ENCODE measurements at places on chromosomes 12 and 14.

- DNase-seq, result no peak
Measured at GRCh38 chr12:7472060-7472459, 28.1 kb upstream of the CD163L1 start.

- no peak for DNase-seq
Measured at GRCh38 chr14:99699861-99700260, 15.8 kb downstream of the CYP46A1 start.

- no peak for DNase-seq
Measured at GRCh38 chr14:31336646-31337045, 83.7 kb downstream of the HEATR5A start.

GRCh38 chr14:22168092-22168955 lies 420.7 kb downstream of the DAD1 start:
- DNase-seq, result no peak

DNA sequence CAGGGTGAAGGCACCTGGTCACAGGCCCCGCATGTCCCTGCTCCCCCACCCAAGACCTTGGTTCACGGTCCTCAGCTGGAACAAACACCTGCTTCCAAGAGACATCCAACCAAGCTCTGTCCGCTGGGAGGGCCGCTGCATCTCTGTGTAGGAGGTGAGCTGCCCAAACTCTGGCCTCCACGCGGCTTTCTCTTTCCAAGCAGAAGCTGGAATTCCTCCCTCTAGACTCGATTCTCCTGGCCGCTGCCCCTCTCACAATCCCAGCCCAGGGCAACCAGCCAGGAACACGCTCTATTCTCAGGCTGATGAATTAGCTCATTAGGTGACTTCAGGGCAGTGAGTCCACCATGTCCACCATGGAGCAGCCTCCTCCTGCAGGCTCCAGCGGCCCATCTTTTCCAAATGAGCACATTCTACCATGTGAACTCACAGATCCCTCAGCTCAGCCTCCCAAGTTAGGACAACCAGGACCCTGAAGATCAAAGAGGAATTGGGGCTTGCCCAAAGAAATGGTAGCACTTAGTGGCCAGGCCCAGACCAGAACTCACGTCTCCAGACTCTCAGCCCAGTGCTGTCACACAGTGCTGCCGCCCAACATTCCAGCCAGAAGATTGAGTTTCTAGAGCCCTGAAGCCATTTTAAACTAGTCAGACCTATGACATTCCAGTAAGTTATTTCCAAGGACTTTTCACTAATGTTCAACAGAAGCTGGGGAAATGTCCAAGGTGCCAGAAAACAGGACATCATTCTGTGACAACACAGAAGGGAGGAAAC lies 146.6 kb downstream of the ANO2 start:
- no peak for DNase-seq

DNA sequence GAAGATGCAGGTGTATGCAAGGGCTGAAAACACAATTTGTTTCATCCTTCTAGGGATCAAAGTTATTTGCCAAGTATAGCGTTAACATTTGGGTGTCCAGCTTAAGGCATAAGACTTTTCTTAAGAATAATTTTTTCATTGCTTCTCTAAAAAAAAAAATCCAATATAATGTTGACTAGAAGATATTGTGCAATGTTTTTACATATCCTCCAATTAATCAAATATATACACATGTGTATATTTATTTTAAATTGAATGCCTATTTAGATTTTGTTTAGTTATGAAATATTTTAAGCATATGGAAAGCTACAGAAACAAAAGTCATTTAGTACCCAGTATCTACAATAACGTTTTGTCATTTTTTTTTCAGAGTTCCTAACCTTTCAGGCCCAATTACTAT lies 28.5 kb upstream of the KRR1 start:
- DNase-seq, result no peak

- no peak for DNase-seq
Measured at GRCh38 chr14:47660158-47660557, 15.2 kb downstream of the MDGA2 start.

DNA sequence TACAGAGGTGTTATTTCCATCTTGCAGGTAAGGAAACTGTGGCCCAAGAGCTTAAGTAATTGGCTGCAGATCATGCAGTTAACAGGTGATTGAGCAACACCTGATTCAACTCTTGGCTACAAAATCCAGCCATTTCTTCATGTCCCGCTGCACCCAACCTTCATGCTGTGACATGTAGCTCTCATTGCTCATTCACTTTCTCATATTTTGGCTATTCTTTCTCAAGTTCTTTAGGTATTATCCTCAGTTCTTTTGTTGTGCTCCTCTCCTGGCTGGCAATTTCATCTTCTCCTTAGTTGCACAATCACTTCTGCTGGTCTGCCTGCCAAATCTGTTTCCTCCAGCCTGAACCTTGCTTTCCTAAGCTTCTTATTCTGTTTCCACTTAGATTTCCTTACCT lies 300.8 kb downstream of the SSPN start:
- no peak for DNase-seq

DNA sequence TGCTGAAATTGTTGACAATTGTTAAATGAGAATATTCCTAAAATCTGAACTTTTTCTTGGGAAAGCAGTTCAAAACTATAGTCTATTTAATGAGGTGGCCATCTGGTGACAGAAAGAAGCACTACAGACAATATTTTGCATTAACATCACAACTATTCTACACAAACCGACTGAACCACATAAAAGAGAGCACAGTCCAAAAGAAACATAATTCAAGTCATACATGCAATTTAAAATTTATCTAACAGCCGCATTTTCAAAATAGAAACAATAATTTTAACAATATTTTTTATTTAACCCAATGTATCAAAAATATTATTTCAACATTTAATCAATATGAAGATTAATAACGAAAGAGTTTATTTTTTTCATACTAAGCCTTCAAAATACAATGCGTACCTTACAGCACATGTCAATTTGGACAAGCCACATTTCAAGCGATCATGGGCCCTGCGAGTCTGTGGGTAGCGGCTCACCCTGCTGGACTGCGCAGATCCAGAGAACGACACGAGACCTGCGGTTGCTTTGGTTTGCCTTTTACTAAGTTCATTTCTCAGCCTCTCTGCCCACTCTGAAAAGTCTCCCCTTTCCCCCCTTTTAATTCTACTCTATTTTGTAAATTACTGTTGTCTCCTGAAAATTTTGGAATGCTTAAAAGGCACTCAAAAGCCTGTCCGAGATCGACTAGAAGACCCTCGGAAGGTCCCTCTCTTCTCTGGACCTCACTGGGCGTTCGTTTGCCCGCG lies 947 bp upstream of the LRRC9 start:
- DNase-seq, result no peak

DNA sequence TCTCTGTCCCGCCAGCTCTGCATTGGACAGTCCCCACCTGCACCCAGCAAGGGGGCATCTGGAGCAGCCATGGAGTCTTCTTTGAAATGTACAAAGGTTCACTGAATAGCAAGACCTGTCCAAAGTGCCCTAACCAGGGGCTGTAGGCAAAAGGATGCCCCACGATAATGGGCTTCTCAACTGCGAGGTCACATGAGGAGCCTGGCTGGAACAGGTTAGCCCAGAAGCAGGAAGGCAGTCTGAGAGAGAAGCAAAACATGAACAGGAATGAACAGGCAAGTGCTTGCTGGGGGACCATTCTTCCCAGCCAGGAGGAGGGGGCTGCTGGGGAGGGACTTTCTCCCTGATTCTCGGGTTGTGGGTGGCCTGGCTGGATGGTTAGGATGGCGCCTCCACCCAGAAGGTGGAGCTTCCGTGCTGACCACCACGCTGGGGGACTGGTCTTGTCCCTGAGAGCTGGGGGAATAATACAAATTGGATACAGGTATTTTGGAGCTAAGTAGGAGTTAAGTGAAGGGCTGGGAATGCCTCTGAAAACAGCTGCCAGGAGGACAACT lies 7.1 kb downstream of the KRT85 start:
- DNase-seq, result no peak

DNA sequence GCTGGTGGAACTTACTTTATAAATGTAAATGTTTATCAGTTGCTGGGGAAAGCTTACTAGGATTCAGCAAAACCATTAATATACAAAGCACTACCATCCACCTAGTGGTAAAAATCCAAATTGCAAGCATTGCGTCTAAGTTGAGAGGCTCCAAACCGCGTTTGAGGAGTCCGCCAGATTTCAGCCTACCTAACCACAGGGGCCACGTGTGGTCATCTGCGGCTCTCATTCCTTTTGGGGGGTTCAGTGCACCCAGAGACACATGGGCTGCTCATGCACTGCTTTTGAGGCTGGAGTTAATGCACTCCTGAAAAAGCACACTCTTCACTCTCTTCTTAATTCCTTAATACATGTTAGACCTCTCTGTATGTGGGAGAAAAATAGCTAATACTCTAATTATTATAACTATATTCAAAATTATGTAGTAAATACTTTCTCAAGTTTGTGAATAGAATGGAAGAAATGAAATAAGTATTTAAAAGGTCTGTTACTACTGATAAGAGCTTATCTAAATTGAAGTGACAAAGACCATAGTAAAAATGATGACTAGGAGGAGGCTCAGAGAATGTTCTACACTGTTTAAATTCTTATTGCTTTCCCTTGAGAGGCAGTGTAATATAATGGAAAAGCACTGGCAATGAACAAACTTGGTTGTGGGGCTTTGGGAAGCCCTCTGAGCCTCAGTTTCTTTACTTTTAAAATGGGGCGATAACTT lies 41.4 kb upstream of the MANSC4 start:
- no peak for DNase-seq

- DNase-seq, result no peak
Measured at GRCh38 chr12:125324861-125325490, 259.7 kb downstream of the AACS start.

DNA sequence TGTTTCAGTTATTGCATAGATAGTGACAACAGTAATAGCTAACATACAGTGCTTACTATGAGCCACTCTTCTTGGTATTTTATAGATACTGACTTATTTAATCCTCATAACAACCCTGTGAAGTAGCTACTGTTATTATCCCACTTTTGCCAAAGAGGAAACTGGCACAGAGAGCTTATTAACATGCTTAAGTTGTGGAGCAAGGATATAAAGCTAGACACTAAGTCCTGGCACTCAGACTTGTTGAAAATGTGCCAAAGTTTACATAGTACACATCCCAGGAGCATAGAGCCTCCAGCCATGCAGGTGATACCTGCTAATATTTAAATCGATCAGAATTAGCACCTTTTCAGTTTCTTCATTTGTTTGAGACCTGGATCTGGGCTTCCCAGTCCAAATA lies 41.8 kb downstream of the VEZT start:
- DNase-seq, result no peak

DNA sequence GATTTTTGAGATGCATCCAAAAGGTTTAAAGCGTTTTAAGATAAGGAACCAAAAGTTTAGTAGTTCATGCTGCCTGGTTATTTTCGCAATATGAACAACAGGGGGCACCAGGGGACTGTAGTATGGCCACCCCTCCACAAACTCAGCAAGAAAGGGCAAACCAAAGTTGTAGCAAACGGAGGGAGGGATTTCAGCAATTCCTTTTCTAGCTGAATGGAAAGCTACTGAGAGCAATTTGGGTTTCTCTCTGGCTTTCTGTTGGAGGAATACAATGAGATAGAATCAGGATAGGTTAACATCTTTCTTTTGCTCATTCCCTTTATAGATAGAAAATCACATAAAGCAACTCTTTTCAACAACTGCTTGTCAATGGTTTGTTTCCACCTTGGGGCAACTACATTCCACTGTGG lies 62.5 kb downstream of the DRAM1 start:
- peak; percentile 2 for DNase-seq

GRCh38 chr12:48758186-48758585 lies 30.7 kb downstream of the ADCY6 start:
- DNase-seq, result no peak

DNA sequence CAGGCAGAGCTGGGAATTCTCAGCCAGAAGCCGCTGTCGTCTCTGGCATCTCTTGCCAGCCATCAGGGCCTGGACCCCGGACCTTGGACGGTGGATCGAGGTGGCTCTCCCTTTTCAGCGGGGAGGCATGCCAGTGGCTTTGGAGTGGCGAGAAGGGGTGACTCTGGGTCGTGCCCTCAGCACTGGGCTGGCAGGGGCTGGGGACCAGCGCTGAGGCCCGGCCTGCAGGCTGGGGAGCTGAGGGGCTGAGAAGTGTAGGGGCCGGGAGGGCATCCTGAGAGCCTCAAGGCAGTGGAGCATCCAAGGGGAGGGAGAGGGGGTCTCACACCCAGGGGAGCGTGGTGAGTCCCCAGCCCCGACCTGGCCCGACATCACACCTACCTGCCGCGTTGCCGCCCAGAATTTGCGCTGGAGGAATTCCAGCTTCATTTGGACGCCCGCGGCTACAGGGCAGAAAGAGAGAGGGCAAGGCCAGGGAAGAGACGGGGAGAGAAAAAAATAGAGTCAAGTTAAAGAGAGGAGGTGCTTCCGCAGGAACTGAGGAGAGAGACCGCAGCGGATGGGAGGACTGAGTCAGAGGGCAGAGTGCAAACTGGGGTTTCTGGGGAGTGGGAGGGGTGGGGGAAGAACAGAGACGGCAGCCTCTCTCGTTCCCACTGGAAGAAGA lies 9.0 kb upstream of the LRTM2 start:
- DNase-seq, result peak; percentile 27

- peak; percentile 68 for DNase-seq
Measured at GRCh38 chr12:132614861-132615578, 3.6 kb upstream of the P2RX2 start.

DNA sequence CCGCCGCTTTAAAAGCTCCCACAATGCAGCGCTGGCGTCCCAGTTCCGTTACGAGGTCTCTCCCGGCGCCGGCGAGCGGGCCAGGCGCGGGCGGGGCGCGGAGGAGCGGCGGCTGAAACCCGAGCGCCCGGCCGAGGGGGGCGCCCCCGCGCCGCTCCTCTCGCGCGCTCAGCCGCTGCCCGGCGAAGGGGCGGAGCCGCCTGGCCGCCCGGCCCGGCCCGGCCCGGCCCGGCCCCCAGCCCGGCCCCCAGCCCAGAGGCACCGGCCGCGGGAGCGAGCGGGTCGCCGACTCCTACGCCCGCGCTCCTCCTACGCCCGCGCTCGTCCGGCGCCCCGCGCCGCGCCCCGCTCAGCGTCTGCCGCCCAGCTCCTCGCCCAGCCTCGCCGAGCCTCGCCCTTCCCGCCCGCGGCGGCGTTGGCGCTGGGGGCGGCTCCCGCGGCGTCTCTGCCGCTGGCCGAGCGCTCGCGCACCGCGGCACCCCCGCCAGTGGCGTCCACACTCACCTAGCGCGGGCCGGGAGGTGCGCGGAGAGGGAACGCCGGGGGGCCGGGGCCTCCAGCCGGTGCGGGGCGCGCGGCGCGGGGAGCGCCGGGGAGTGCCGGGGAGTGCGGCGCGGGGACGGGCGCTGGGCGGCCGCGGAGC lies at the start of gene RASSF8:
TSS of gene RASSF8 (plus strand) at position 255 of the 643 bp plus-strand sequence. CDS start 96,662 bp downstream, outside the sequence.
- no peak for DNase-seq

GRCh38 chr12:13537623-13538022 lies 341.1 kb downstream of the EMP1 start:
- no peak for DNase-seq

- no peak for DNase-seq
Measured at GRCh38 chr12:5758347-5758746, 186.7 kb downstream of the ANO2 start.

- no peak for DNase-seq
Measured at GRCh38 chr12:101430456-101430855, 22.9 kb upstream of the ARL1 start.

GRCh38 chr12:126651133-126651532 lies 1585.9 kb downstream of the AACS start:
- DNase-seq, result no peak
